ENCODE measurements at places on chromosomes 4 and X.
A peak's percentile ranks its signal among the peaks of the same experiment; 100 is the strongest.

DNA sequence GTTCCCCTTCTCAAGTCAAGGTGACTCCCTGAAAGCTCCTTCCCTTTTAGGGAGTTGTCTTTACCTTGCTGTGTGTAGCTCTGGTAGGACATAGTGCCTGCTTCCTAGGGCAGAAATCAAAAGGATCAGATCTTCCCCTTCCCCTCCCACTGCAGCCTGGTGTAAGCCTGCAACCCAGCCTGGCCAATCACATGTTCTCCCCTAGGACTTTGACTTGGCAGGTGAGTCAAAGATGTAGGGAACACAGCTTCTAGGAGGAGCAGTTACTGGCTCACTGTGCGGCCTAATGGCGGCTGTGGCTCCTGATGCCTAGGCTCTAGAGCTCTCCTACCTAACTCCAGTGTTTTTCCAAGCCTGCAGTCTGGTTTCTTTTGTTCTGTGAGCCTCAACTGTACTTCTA is 103.9 kb downstream of the AASDH start:
- no peak for DNase-seq

DNA sequence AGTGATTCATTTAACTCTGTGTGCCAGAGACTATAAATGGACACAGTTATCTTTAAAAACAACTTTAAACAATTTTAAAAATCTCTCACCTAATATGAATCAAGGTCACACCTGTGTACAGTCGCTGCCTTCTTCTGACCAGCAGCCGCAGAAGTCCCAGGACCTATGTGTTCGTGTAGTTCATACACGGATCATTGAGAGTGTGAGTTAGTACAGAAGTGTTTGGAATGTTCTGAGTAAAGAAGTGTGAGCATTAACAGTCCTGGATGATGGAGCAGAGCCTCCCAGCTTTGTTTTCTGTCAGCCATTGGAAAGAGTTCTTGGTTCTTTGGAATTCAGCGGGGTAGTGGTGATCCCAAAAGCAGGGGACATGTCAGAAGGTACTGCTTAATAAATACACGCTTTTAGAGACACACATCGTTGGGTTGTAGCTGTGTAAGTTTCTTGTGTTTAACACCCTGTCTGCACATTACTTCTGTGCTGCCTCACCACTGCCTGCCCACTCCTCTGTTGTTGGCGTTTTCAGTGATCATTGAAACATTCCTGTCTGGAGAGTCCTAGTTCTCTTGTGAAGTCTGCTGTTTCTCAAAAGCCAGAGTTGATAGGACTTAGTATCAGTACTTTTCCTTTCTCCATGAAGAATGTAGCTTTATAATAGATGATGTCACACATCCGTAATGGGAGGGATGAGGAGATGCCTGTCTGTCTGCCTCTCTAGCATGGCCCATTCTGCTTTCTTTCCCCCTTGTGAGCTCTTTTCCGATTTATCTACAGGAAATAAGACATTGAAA is 90.6 kb downstream of the PTTG2 start:
- DNase-seq, result peak; percentile 46

GRCh38 chr4:29722253-29722652 is 997.9 kb upstream of the PCDH7 start:
- no peak for DNase-seq

DNA sequence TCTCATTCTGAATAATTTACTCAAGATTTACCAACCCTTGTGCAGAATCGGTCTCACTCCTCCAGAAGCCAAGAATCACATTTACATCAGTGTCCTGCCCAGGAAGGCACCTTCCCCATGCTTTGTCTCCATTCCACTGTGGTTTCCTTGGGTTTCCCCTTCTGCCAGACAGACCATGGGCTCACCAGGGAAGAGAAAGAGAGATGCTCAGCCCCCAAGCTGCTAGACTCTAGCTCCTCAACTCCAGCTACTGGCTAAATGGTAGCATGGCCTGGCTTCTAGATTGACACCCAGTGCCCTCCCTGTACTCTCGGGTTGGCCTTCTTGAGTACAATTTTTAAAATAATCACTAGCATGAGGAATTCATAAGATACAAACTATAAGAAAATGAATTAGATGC is 12.9 kb downstream of the TLR10 start:
- DNase-seq, result no peak

- no peak for DNase-seq
These were observed 2.0 kb downstream of the PRKX start for GRCh38 chrX:3711331-3711917.

- no peak for DNase-seq
These were observed 48.6 kb upstream of the STARD8 start for GRCh38 chrX:68598841-68599240.

DNA sequence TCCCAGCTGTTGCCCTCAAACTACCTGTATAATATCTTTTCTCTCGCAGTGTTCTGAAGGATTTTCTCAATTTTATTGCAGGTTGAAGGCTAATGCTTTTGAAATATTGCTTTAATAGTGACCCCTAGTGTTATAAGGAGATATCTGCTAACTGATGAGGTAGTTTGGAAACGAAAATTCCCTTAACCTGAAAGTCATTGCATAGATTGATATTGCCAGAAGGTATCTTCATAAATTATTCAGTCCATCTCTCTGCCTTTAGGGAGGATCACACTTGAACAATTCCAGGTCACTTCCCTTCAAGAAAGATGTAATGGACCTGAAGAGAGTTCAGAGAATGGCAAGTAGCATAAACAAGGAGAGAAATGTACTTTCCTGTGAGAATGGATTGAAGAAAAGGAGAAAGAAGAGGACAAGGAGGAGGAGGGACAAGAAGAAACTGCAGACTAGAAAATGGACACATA is 44.1 kb downstream of the TIGD4 start:
- DNase-seq, result no peak

DNA sequence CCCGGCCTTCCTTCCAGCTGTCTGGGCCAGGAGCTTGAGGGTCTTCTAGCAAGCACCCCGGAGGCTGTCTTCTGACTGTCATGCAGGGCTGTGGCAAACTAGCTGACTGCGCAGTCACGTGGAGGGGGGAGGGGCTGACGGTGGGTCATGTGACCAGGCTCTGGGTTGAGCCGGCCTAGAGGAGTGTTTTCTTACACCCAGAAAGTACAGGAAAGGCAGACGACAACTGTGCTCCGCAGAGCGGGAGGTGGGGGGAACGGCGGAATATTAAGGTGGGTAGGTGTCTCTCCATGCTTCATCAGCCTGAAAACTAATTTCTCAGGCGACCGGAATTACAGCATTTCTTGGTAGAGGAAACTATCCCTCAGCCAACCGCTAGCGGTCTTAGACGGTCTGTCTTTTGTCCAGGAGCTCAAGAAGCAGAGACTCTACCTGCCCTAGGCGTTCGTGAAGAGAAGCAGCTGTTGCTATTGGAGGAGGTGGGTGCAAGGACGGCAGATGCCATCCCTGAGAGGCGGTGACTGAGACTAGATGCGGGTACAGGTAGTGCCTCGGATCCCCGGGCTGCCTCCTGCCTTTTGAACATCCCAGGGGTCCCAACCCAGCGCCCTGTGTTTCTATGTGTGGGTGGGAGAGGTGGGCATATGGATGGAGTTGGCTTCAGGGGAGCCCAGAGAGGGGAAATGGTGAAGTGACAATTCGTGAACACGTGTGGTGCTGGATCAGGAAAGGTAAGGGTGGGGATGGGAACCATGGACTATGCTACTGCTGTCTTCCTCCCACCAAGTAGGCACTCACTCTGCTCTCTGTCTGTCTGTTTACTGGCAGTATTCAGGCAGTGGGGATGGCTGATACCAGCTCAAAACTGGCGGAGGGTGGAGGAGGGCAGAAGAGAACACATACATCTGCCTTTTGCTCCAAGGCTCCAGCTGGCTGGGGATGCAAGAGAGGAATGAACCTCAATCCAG is 8.8 kb downstream of the GPRASP1 start:
- DNase-seq, result peak; percentile 84

DNA sequence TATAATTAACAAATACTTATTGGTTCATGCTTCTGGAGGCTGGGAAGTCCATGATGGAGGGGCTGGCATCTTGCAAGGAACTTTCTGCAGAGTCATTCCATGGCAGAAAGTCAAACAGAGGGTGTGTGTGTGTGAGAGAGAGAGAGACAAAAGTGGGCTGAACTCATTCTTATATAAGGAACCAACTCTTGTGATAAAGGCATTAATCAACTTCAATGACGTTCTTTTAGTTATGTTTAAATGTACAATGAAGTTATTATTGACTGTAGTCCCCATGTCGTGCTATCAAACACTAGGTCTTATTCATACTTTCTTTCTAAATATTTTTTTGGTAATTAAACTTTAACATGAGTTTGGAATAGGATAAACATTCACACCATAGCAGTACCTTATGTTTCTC is 1408.8 kb downstream of the STIM2 start:
- DNase-seq, result no peak

GRCh38 chrX:37943554-37944344 is 62.6 kb upstream of the SYTL5 start:
- DNase-seq, result no peak

DNA sequence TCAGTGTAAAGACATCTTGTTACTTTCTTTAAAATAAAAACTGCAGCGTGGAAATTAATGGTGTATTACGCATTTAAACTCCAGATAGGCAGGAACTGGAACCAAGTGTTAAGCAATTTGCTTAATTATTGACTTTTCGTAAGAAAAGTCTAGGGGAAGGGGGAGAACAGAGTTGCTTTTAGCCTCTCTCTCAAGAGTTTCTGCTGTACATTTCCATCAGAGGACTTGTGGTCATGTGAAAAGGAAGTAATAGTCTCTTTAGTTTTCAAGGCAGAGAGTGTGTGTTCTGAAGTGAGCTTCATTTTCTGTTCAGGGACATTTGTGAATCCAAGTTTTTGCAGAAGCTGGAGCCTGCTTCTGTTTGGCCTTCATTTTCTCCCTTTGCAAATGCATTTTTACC is 127.2 kb downstream of the UBE2K start:
- DNase-seq, result no peak

- no peak for DNase-seq
These were observed 64.4 kb downstream of the ASMT start for GRCh38 chrX:1679238-1679637.

DNA sequence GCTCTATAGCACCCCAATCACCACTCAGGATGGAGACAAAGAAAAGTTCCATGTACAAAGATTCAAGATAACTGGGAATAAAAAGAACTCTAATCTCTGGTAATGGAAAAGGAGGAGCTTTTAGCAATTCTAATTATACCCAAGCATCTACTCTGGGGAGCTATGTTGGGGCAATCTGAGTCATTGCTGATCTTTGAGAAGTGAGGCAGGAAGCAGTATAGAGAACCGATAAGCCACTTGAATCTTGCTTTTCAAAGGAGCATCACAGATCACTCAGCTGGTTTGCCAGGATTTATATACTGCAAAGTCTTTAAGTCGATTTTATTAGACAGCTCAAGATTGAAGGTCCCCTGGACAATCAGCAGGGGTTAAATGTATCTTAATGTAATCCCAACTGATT is 220.0 kb downstream of the ENOX2 start:
- no peak for DNase-seq

DNA sequence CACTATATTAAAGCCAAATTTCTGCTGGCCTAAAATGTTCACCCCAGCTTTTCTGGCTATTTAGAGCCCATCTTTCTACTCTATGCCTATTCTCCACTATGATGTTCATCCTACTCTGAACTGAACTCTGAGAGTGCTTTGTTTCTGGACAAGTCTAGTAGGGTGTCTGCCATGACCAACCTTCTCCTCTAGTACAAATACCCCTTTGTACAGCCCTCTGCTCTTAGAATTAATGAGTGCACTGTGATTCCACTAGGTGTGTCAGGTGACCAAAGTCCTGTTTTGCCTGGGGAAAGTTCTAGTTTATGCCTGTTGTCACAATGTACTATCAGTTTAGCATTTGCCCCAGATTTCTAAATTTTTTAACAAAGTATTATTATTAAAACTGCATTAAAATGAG is 388.1 kb upstream of the MAD2L1 start:
- no peak for DNase-seq

All from stomach (tissue), 19 donors.